Uterus (tissue), 4 donors: ENCODE measurements at places on chromosomes 6 and 20. TPM values are rescaled to one million over a fixed set of nuclear protein-coding genes. Genes with fewer than 3 reads are reported as not detected.

DNA sequence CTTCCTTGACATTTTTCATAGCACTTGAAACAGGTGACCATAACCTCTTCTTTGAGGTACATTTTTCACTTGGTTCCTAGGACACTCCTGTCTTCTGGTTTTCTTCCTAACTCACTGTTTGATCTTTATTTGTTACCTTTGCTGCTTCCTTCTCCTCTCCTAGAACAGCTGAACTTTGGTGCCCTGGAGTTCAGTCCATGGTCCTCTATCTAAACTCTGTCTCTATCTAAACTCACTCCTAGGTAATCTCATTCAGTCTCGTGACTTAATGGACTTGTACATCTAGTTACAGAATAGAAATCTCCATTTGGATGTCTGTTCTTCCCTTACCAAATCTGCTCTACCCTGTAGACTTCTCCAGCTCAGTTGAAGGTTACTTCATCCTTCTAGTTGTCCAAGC is 73.7 kb downstream of the SHPRH start:
- no peak for DNase-seq

GRCh38 chr6:103797738-103798137 is 1062.0 kb downstream of the HACE1 start:
- no peak for DNase-seq

DNA sequence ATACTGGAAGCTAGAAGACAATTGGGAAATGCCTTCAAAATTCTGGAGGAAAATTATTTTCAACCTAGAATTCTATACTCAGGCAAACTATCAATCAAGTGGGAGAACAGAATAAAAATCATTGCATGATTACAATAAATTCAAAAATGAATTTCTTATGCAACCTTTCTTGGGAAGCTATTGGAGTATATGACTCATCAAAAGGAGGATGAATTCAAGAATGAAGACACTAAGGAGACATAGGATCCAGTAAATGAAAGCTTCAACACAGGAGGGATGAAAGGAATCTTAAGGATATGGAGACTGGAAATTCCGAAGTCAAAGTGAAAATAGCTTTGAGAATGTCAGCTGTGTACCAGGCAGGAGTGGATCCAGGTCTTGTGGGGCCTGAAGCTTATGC is 12.6 kb upstream of the UBR2 start:
- DNase-seq = no peak

DNA sequence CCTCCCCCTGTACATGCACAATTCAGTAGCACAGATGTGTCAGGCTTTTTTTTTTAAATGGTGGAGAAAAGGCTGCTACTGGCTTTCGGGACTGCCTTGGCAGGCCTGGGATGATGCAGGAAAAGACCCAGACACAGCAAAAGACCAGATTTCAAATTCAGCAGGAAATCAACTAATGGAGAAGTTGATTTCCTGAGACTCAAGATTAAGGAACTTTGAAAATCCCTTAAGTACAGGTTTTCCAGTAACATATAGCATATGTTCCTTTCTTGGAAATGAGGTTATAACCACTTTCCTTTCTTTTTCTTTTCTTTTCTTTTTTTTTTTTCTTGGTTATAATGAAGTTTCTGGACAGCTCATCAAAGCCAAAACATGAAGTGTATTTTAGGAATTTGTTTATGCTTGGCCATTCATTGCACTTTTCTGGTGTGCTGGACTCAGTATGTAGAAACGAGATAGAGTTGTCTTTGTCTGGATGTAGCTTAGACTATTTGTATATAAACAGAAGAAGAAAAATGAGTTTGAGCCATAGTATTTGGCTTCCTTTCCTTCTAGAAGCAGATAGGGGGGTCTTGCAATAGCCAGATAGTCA is 119.4 kb downstream of the SASH1 start:
- no peak for DNase-seq

DNA sequence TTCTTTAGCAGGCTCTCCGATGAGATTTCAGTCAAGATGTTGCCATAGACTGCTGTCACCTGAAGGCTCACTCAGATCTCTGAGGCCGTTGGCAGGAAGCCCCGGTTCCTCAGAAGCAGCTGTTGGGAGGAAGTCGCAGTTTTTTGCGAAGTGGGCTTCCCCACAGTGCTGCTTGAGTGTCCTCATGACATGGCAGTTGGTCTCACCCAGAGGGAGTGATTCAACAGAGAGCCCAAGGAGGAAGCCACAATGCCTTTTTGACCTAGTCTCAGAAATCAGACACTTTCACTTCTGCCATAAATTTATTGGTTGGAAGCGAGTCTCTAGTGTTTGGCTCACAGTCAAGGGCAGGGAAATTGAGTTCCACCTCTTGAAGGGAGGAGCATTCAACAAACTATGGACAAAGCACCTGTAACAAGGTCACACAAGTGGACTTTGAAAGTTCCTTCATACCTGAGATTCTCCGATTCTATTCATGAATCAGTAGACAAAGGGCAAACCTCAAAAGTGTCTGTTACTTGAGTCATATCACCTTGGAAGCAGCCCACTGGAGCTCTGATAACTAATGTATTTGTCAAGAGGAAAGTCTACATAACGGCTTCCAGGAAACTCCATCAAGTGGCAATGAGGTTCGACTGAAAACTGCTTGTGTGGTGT is 208.3 kb downstream of the TASP1 start:
- no peak for DNase-seq

DNA sequence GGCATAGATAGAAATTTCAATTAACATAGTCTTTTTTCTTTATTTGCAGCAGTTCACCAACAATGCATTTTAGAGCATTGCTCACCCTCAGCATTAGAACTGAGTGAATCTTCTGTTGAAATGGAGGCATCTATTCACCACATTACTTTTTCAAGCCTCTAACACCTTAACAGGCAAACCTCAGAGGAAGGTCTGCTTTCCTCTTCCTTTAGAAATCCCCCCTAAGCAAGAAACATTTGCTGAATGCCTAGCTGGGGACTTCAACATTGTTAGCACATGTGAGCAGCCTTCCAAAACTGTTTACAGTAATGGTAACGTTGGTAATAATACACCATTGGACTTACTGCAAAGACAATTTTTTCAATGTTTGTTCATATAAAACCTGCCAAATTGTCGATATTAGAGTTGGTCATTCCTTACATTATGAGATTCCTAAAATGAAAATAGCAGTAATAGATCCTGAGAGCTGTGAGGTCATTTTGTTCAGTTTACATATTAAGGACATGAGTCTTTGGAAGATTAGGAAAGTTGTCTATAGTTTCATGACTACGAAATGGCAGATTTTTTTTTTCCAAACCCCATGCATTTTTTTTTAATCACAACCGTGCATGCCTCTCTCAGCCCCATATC is 20.6 kb upstream of the AKIRIN2 start:
- no peak for DNase-seq

DNA sequence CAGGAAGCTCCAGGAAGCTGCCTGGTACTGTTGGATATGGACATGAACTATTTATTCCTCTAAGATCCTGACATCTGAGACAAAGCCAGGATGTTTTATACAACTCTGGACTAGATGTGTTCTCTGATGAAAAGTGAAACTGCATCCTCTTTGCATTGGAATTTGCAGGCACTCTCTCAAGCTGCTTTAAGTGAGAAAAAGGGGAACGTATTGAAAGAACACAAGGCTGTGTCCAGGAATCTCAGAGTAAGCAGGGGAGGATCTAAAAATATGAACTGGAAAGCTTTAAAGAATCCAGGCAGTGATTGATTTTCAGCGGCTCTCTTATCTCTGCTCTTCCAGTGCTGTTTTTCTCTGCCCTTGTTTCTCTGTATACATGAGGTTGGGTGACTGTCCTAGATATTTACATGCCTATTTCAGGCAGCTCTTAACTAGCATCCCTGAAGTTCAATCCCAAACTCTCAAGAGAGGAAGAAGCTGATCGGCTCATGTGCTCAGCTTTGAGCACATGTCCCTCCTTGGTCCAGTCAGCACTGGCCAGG is 193.8 kb downstream of the PLCB4 start:
- DNase-seq = no peak

GRCh38 chr6:101883505-101883904 is 490.0 kb downstream of the GRIK2 start:
- no peak for DNase-seq

- no peak for DNase-seq
Observed at GRCh38 chr6:161701056-161701455, 427.2 kb upstream of the AGPAT4 start.

GRCh38 chr6:69280858-69281257 is 516.0 kb downstream of the LMBRD1 start:
- DNase-seq = no peak

DNA sequence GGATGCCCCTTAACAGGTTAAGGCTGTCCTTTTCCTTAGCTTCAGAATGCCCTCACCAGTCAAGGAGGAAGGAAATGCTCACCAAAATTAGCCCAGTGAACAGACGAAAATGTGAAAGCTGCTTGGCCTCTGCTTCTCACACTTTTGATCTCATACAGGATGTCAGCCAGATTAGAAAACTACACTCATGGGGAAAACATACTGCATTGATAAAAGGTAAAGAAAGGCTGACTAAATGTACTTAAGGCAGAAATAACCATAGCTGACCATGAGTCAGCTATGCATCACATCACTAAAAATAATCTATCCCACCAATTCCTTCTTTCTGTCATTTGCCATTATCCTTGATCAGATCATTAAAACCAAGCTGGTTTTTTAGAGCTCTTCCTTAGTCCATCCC is 198.4 kb upstream of the TENT5A start:
- DNase-seq = no peak

GRCh38 chr20:50333812-50334211 is 143.2 kb downstream of the CEBPB start:
- no peak for DNase-seq

DNA sequence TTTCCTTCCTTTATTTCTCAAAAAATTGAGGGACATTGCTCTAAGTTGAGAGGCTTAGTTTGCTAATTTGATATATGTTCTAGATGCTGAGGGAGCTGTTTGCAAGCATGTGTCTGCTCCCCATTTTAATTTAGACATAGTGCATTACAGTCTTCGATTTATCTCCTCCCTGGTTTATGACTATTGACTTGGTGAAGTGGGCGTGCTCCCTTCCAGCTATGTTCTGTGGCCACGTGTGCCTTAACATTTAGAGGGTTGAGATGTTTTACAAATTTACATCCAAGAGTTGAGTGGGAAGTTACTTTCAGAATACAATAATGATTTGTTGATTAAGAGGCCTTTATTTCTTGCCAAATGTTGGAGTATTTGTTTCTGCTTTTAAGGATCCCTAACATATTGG is 48.2 kb downstream of the KLHL32 start:
- DNase-seq = no peak

DNA sequence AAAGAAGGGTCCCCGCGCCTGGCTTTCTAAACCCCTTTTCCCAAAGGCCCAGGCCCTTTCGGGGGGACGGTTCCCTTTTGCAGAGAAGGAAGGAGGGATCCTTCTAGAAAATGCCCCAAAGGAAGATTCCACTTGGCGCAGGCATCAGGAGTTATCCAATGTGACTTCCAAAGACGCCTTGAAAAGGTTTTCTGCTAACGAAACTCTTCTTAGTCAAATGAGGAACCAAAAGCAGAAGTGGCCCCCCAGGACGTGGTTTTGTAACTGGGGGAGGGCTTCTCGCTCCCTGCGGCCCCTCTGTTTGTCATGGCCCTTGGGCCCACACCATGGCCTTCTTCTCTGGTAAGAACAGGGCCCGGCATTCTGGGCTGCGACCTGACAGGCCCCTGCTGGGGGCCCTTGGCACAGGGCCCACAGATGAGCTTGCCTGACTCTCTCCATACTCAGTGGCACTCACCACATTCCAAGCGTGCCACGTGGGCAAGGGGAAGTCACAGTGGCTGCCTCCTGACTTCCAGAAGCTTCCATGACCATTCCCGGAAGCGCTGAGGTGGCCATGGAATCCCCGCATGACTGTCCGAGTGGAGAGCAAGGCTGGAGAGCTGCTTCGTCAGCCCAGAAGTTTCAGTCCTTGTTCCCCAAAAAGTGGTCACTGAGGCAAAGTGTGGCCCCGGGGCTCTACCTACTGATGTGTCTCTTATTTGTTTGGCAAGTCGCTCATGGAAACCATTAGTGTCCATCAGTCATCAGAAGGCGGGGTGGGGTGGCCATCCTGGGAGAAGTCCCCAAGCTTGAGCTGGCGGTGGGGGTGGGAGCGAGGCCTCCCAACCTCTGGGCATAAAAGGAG is 834 bp upstream of the CTSZ start:
- DNase-seq = no peak

GRCh38 chr6:95328231-95328630 is 249.1 kb upstream of the MANEA start:
- no peak for DNase-seq

- no peak for DNase-seq
Observed at GRCh38 chr6:16873698-16874097, 112.4 kb upstream of the ATXN1 start.

DNA sequence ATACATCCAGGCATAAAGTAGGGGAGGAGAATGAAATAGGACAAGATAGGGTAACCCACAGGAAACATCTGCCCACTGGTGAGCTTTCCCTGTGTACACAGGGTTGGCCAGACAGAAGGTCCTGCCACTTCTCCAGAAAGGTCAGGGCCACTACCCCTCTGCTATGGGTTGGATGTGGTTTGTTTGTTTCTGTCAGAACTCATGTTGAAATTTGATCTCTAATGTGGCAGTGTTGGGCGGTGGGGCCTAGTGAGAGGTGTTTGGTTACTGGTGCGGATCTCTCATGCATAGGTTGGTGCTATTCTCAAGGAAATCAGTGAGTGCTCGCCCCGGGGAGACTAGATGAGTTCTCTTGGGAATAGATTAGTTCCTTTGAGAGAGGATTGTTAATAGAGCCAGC is 15.6 kb upstream of the MAS1 start:
- no peak for DNase-seq

GRCh38 chr20:2165871-2166270 is 64.2 kb downstream of the STK35 start:
- DNase-seq = no peak

- no peak for DNase-seq
Observed at GRCh38 chr6:14450578-14450977, 333.0 kb downstream of the CD83 start.

GRCh38 chr6:144378437-144378836 is 93.3 kb downstream of the UTRN start:
- no peak for DNase-seq

GRCh38 chr6:24412294-24412693 is 9.6 kb downstream of the MRS2 start:
- DNase-seq = no peak

DNA sequence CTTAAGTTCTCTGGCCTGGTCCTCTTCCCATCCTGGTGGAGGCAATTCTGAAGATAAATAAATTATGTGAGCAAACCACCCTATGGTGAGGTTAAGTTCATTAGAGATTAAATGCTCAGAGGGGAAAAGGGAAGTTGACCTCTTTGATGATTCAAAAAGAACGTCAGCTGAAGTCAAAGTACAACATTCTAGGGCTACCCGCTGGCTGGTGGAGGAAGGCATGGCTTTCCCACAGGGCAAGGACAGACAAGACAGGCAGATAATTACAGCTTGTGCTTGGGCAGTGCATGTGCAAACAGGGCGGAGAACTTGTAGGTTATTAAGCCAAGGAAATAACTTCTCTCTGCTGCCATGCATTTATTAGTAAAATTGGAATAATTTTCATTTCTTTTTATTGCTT is 91.0 kb upstream of the SLC24A3 start:
- no peak for DNase-seq

- no peak for DNase-seq
Observed at GRCh38 chr20:24149881-24150307, 161.3 kb upstream of the GGTLC1 start.

Gene TRERF1
- total RNA-seq = 3.8 TPM

Gene SLC35D3
- total RNA-seq = not detected

Gene TP53TG5
- not detected for total RNA-seq
